GM19239 (cell line): ENCODE measurements at places on chromosomes 7 and 10.

DNA sequence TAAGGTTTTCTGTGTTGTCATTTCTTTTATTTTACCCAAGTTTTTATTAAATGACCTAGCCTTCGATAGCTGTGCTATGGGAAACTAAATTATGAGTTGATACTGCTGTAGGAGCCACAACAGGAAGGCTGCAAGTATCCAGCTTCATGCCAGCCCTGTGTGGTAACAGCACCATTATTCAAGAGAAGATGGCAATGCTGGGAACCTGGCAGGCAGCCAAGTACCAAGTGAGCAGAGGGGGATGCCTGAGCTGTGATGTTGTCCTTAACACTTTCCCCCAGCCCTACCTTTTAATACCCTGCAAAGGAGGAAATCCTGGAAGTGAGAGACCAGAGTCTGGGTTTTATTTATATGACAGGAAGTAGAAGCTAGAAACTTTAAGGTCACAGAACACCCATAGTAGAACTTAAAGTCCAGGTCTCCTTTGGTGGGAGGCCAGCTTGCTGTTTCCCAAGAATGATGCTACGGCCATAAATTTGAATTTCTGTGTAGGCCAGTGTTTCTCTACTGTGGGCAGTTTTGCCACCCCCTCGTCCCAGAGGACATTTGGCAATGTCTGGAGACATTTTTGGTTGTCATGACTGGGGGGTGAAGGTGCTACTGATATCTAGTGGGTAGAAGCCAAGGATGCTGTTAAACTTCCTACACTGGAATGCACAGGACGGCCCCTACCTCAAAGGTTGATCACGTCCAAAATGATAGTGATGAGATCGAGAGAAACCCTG, 9.2 kb upstream of the ATXN7L1 start:
- DNase-seq = no peak

- peak; percentile 17 for DNase-seq
Observed at GRCh38 chr10:117472872-117473271, 69.7 kb upstream of the EMX2 start.

- DNase-seq = no peak
Observed at GRCh38 chr7:21412957-21413356, 14.9 kb upstream of the SP4 start.

GRCh38 chr10:97771055-97771891, 526 bp downstream of the SFRP5 start:
- no peak for DNase-seq

- no peak for DNase-seq
Observed at GRCh38 chr10:100479037-100479436, 16.2 kb downstream of the WNT8B start.

DNA sequence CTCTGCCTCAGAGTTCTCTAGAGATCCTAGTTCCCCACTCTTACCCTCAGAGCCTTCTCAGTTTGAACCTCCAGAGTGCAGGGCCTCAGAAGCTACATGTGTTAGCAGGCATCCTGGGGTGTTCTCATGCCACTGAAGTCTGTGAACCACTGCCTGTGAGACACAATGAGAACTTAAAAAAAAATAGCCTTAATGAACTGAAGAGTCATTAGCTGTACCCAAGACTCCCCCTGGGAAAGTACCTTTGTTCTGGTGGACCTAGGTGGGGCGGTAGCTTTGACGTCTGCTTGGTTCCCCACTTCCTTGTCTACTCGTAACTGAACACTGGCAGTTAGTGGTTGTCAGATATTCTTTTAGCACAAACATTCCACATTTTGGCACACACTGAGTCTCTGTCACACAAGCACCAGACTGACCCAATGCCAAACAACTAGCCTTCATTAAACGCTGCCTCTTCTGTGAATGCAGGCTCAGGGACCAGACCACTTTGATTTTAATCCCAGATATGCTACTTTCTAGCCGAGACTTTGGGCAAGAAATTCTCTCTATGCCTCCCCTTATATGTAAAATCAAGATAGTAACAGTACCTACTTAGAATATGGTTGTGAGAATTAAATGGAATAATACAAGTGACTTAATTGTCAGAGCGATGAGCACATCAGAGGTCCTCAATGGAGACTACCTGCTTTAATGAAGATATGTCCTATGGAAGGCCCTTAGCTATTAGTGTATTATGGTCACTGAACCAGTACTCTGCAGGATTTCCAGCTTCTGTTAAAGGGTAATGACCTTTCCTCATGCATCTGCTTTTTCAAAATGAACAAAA, 75.3 kb upstream of the CC2D2B start:
- peak; percentile 29 for DNase-seq

- DNase-seq = no peak
Observed at GRCh38 chr10:78383378-78384048, 349.9 kb downstream of the RPS24 start.

GRCh38 chr7:20343205-20343604, 12.5 kb downstream of the ITGB8 start:
- no peak for DNase-seq

DNA sequence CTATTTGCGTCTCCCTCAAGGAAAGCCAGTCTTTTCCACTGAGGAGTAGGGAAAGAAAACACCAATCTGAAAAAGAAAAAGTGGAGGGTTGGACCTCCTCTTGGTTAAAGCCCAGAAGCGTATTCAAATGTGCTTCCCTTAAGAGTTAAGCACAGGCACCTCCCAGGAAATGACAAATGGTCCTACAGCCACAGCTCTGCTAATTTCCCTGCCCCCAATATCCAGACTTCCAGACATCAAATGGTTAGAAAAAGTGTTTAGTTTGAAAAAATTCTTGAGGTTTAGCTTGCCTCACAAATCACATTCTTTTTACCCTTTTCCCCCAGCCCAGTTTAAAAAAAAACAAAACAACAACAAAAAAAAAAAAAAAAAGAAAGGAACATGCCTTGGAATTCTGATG, 19.0 kb upstream of the COL1A2 start:
- DNase-seq = no peak

GRCh38 chr7:158063850-158064610, 523.6 kb downstream of the PTPRN2 start:
- no peak for DNase-seq

- DNase-seq = no peak
Observed at GRCh38 chr10:110479710-110480109, 18.0 kb upstream of the DUSP5 start.

GRCh38 chr7:17526621-17527020, 228.2 kb downstream of the AHR start:
- DNase-seq = no peak

DNA sequence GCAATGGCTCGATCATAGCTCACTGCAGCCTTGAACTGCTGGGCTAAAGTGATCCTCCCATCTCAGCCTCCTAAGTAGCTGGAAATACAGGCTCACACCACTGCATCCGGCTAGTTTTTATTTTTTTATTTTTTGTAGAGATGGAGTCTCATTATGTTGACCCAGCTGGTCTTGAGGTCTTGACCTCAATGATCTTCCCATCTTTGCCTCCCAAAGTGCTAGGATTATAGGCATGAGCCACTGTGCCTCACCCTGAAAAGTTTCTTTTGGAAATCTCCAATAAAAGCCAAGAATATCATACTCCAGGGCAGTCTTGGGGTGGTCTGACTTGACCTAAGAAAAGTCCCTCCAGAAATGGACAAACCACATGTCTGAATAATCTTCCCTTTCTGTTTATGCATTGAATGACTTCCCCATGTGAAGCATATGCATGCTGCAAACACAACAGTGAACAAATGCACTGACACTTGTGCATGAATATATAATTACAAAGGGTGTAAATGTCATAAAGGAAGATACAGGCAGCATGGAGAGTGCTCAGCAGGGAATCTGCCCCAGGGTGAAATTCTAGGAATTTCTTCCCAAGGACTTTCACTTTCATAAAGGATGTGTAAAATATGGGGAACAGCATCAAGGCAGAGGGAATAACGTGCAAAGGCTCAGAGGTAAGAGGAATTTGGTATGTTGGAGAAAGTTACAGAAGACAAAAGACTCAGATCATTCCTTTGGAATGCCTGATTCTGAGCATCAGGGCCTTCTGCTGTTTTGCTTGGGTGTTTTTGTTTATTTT, 142.4 kb upstream of the LYZL1 start:
- no peak for DNase-seq

DNA sequence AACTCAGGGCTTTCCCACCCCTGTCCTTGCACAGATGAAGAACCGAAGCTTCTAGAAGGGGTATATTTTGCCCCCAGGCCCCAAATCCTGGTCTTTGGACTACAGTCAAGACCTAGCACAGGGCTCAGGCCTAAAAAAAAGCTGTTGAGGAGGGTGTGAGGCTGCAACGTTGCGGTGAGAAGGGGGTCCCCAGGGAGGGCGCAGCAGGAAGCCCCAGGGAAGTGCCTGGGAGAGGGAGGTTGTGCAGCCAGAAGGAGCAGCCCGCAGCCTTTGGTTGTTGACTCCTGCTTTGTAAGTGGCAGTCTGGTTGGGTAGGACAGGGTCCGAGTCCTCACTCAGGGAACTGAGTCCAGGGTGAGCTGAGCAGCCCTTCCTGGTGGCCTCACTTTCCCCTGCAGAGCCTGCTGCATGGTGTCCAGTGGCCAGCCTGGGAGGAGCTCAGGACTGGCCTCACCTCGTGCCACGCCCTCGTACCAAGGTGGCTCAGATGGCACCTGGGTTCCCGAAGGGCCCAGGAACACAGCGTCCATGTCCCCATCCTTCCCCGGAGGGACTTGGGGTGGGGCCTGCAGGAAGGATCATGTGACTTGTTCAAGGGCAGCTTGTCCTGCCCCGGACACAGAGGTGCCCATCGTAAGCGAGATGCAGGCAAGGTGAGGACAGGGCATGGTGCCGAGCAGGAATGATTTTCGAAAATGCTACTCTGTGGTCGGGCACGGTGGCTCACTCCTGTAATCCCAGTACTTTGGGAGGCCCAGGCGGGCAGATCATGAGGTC, 166.4 kb upstream of the TNRC18 start:
- DNase-seq = no peak

GRCh38 chr7:98995523-98996149, 117.3 kb downstream of the TRRAP start:
- DNase-seq = no peak

GRCh38 chr10:29169021-29169420, 119.8 kb upstream of the LYZL1 start:
- no peak for DNase-seq

- DNase-seq = no peak
Observed at GRCh38 chr7:92043098-92043497, 91.2 kb downstream of the CYP51A1 start.

GRCh38 chr10:31625566-31625965, 303.1 kb downstream of the ARHGAP12 start:
- no peak for DNase-seq

DNA sequence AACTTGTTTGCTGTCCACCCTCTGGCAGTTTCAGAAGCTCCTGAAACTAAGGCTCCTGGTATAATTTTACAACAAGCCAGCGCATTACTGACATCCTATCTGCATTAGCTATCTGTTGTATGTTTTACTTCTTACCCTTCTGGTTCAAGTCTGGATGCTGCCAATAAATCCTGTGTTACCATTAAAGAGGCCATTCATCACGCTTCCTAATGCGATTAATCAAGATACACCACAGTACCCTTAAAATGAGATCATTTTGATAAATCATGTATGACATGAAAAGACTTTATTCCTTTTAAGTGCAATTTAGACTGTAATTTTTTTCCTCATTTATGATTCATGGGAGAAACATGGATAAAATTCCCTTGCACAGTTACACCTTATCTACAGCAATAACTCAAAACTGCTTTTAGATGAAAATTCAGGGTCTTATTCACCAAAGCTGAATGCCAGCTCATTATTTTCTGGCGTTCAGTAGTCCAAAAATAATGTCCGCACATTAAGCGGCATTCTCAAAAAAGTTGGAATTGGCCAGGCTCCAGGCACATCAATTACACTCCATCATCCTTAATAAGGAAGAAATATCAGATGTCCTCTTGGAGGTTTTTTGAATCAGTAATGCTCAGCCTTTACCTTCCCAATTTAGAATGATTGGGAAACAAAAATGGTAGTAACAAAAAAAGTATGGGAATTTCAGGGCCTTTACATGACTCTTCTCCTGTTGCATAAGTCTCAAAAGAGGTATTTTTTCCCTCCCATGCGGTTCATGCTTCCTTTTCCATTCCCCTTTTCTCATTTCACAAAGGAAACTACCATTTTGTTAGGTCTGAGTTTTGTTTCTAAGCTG, 878.5 kb downstream of the LRMDA start:
- no peak for DNase-seq

GRCh38 chr10:102324061-102324460, 71.4 kb upstream of the NFKB2 start:
- no peak for DNase-seq

DNA sequence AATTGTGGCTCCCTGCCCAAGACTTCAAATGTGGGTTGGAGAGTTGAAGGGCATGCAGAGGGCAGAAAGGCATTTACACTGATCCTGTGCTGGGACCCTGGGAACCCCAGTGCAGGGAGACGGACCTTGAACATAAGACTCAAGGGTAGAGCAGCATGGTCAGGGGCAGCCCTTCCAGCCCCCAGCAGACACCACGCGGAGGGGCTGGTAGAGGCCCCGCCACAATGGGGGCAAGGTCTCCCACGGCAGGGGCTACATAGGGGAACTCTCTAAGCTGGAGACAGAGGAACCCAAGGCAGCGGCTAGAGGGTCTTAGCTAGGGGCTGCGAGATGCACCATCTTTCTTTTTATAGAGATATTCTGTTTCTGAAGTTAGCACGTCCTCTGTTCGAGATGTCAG, 45.2 kb upstream of the EBF3 start:
- DNase-seq = no peak

DNA sequence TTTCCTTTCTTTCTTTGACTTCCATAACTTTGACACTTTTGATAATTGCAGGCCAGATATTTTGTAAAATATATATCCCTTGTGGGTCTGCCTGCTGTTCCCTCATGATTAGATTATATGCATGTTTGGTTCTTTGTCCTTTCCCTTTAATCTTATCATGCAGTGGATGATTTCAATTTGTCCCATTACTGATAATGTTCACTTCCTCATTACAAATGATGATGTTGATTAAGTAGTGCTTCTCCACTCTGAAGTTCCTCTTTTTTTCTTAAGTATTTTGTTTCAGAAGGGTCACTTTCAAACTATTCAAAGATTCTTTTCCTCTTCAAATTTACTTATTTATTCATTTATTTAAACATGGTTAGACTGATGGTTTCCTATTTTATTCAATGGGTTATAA, 898.1 kb downstream of the XPNPEP1 start:
- no peak for DNase-seq

DNA sequence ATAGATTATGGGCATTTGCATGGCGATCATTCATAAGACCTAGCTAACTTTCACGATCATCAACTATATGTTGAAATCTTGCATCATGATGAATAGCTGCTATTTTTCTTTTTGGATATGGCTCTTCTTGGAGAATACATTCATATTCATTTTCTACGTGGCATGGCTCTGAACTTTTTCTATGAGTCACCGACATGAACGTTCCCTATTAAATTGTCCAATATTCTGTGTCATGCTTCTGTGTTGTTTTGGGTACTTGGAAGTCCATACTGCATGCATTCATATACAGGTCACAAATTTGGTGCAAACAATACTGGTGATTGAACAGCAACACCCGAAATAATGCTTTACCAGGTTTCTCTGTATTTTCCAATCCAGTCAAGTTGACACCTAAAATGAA, 37.9 kb upstream of the ANKRD1 start:
- DNase-seq = no peak
